ENCODE measurements at places on chromosomes 1 and 21.

- no peak for DNase-seq
Measured at GRCh38 chr21:43370091-43370658, 56.8 kb downstream of the SIK1 start.

GRCh38 chr1:207933205-207933800 lies 22.4 kb upstream of the CD34 start:
- DNase-seq = no peak

- DNase-seq = no peak
Measured at GRCh38 chr1:228164561-228165371, 838 bp upstream of the IBA57 start.

DNA sequence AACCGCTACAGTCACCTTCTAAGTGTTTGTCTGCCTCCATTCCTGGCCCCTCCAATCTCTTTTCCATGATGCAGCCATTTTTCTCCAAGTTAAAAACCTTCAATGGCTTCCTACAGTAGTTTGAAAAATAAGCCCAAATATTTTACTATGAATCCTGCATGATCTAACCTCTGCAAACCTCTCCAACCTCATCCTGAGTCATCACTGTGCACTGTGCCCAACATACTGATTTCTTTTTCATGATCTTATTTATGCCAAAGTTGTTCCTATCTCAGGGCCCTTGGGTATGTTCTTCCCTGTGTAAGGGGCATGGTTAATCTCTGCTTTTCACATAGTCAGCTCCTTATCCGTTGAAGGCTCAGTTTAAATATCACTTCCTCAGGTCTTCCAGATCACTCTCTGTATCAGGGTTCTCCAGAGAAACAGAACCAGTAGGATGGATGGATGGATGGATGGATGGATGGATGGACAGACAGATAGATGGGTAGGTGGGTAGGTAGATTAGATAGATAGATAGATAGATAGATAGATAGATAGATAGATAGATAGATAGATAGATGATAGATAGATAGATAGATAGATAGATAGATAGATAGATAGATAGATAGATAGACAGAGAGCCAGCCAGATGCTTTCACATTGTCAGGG lies 18.1 kb upstream of the PTPN14 start:
- DNase-seq = no peak

DNA sequence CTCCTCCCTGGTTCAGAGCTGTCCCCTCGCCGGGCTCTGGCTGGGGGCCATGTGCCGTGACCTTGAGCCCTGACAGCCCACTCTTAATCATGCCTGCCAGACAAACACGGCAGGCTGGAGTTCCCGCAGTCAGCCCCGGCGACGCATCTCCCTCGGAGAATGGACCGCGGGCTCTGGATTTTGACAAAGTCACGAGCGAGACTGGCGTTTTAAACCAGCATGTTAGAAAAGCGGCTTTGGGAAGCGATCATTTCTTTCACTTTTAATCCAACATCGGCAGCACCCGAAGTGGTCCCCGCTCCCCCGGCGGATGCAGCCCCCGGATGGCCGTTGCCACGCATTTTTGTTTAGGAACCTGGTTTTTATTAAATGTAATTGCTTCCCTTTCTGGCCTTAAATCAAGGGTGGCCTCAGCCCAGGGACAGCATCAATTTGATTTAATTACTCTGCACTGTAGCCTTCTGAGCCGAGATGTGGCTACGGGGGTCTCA lies 70.9 kb downstream of the PRDM16 start:
- no peak for DNase-seq

- no peak for DNase-seq
Measured at GRCh38 chr1:36464605-36465393, 615 bp upstream of the MRPS15 start.

DNA sequence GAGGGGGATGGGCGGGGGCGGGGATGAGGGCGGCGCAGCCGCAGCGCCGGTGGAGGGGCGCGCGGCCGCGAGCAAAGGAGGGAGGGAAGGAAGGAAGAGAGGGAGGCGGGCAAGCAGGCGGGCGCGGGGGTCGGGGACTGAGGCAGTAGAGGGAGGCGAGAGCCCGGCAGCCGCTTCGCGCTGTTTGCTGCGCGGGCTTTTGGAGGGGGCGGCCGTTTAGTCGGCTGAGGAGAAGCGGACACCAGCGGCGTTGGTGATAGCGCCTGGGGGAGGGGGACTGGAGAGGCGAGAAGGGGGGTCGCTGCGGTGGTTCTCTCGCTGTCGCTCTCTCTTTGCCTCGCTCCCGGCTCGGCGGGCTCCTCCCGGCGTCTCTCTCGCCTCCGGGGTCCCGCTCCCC lies at the start of gene HS2ST1:
HS2ST1 (plus strand) TSS at position 35 of the 397 bp plus-strand sequence.
- DNase-seq = no peak

GRCh38 chr21:43734928-43735229 lies 15.9 kb downstream of the PDXK start:
- DNase-seq = no peak

DNA sequence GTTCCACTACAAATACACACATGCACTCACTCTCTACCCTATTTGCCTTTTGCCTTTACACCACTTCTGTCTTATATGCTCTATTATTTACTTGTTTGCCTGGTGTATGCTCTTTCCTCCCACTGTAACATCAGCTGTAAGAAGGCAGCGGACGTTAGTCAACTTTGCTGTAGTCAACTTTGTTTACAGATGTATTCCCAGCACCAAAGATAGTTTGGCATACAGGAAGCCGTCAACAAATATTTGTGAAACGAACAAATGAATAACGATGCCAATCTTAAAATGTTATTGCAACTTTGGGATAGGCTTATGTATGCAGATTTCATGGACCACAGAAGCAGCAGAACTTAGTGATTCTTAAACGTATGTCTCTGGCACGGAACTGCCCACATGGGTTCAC lies 138.3 kb upstream of the GALNT2 start:
- no peak for DNase-seq

- no peak for DNase-seq
Measured at GRCh38 chr1:216210081-216210480, 213.2 kb downstream of the USH2A start.
